ENCODE measurements at places on chromosomes 16 and 17.
A peak's percentile ranks its signal among the peaks of the same experiment; 100 is the strongest.

GRCh38 chr16:24165273-24165672, 90.9 kb upstream of the CACNG3 start:
- no peak for DNase-seq

- no peak for DNase-seq
Observed at GRCh38 chr17:67080804-67081203, 36.5 kb downstream of the CACNG1 start.

GRCh38 chr16:8703693-8704092, 29.3 kb downstream of the ABAT start:
- DNase-seq: no peak

GRCh38 chr16:4700997-4701743, 7.8 kb downstream of the NUDT16L1 start:
- no peak for DNase-seq

DNA sequence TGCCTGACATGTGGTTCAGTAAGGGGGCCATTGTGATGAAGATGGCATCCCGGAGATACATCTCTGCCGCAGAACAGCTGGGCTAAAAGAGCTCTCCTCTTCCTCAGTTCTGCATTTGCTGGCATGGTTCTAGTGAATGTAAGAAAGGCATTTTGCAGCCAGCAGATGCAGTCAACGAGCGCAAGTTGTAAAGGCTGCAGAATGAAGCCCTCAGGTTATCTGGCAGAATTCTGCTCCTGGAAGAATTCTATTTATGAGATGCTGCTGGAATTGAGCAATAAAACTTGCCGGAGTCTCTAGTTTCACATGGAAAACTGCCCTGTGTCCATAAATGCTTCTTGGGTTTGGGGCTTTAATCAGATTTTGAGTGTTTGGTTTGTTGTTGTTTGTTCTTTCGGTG, 176.8 kb upstream of the HSBP1 start:
- no peak for DNase-seq

DNA sequence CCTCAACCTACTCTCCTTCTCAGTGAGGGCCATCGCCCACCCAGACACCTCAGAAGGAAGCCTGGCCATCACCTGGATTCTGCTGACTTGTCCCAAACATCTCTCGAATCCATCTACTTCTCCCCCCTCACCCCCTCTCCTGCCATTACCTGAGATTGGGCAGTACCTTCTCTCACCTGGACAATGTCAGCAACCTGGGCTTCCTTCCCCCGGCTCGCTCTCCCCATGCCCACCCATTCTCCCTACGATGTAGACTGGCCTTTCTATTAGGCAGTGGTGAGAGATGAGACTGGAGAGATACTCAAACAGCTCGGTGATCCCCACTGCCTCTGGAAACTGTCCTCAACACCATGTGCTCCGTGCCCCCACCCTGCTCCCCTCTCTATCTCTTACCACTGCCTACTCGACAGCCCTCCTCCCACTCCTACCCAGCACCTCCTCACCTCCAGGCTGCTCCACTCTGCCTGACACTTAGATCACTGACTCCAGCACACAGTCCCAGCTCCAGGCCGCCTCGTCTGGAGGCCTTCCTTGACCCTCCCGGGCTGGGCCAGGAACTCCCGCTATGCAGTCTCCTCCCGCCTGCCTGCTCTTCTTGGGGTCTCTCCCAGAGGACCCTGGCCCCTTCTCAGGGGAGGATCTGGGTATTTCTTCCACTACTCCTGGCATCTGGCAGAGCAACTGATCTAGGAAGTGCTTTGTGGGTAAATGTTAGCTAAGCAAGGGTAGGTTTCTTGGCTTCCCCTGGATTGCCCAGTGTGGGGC, 235.8 kb upstream of the NLRP1 start:
- no peak for DNase-seq

DNA sequence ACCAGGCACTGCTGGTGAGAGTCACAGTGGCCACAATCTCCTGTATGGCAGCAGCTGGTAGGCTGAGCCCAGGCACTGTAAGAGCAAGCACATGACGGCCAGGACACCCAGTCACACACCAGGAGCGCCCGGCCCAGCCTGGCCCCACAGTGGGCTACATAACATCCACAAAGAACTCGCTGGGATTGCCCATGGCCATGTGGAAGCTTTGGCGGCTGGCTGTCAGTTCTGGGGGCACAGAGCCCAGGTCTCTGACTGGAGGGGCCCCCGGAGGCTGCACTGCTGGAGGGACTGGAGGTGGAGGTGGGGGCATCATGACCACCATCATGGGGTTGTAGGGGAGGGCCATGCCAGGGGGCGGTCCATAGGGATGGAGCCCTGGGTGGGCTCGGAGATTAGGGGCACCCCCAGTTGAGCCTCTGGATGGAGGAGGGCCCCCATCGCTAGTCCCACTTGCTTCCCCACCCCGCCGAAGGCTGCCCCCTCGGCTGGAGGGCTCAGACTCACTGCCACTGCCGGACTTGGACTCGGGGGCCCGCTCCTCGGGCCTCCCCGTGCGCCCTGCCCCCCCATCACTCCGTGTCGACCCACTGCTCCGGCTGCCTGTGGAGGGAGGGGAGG, 6.1 kb downstream of the ACADVL start:
- peak; percentile 21 for DNase-seq

DNA sequence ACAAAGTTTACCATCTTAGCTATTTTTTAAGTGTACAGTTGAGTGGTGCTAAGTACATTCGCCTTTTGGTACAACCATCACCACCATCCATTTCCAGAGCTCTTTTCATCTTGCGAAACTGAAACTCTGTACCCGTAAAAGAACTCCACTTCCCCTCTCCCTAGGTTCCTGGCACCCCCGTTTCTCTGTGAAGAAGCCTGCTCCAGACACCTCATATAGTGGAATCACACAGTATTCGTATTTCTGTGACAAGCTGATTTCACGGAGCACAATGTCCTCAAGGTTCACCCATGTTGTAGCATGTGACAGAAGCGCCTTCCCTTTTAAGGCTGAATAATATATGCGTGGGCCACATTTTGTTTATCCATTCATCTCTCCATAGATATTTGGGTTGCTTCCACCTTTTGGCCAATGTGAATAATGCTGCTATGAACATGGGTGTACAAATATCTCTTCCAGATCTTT, 54.2 kb upstream of the MAP3K14 start:
- no peak for DNase-seq

- no peak for DNase-seq
Observed at GRCh38 chr16:30784215-30784614, 2.8 kb downstream of the ZNF629 start.

- no peak for DNase-seq
Observed at GRCh38 chr17:65536573-65537342, 24.7 kb downstream of the AXIN2 start.

- no peak for DNase-seq
Observed at GRCh38 chr16:57950382-57950781, 20.5 kb downstream of the CNGB1 start.

DNA sequence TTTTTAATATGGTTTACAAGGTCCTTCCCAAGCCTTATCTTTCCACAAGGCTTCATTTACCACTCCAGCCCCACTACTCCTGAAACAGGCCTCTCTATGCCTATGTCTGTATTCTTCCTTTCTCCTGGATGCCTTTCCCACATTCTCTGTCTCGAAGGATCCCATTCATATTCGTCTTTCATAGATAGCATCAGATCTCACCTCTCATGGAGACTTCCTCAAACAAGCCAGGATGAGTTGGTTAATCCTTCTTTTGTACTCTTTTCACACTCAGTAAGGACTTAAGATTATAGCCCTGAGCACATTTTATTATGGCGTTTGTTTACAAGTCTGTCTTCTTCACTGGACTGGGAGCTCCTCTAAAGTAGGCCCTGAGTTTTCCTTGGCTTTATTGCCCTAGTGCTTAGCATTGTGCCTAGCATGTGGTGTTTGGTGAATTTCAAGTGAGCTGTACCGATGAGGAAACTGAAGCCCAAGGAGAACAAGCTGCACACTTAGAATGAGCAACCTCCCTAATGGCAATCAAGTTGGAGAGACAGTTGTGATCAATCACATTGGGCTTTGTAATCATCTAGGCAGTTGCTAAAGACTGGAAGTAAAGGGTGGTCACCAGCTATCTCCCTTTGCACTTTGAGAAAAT, 10.0 kb upstream of the TBX4 start:
- DNase-seq: no peak

DNA sequence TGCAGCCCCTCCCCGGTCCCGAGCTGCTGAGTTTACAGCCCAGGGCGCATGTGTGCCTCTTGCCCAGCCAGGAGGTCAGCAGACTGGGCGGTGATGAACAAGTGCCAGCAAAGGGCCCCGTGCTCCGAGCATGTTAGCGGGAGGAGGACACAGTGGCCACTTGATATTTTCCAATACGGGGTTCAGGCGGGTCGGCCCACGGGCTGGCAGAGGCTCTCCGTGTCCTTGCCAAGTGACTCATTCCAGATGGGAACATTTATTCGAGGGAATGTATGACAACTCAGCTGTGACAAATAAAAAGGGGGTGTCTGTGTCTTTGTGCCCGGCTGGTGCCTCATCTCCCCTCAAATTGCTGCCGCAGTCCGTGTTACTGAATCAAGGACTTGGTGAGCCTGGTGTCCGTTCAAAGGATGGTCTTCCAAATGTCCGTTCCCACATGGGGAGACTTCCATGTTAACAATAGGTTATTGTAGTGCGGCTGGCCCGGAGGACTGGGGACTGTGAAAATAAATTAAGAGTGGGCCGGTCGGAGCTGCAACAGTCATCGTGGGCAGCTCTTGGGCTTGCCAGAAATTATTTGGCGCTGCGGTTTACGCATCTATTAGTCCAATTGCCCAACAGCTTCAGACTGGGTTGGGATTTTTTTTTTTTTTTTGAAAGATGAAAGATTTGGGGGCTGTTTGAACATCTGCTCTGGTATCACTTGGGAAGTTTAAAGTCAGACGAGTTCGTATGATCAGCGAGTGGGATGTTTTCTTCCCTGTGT, 174.0 kb upstream of the CIBAR2 start:
- DNase-seq: peak; percentile 74

- no peak for DNase-seq
Observed at GRCh38 chr17:9443811-9444210, 131.8 kb downstream of the STX8 start.

DNA sequence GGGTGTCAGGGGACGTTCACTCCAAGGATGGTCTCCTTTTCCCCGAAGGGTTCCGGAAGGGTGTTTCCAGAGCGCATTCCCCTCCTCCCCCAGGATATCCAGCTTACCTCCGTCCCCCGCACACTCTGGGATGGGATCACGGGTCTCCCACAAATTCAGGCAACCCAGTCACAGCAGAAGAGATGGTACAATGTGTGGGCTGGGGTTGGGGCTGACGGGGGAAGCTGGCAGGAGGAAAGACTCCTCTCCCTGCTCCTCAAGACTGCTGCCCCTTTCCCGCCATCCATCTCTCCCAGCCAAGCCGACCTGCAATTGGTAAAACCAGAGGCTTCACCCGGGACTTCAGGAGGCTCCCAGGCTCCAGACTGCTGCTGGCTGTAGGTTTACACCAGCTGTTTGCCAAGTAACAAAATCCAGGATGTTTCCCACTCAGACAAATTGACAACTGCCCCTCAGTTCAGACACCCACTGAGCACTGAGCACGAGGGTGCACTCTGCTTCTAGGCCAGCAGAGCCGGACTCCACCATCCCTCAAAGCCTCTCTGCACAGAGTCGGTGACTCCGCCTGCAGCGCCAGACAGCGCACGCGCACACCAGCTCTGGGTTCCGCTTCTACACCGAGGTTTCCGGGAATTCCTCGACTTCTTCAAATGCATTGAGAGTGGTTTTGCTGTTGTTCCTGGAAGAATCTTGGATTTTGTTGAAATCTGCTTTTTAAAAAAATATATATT, 37.7 kb downstream of the ASPA start:
- DNase-seq: no peak

DNA sequence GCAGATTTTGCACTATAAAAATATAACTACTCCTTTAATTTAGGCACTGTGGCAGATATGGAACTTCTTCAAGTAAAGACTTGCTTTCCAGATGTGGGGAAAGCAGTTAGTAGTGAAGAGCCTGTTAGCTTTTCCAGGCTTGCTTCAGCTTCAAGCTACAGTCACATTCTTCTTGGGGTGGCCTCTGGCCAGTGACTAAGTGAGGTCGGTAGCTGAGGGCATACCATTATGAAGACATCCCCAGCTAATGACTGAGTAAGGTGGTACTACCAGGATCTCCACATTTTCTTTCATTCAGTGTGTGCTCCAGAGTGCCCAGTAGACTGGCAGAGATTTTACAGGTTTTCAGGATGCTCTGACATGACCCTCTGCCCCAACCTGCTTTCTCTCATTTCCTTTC, 167.1 kb upstream of the KIF2B start:
- no peak for DNase-seq

DNA sequence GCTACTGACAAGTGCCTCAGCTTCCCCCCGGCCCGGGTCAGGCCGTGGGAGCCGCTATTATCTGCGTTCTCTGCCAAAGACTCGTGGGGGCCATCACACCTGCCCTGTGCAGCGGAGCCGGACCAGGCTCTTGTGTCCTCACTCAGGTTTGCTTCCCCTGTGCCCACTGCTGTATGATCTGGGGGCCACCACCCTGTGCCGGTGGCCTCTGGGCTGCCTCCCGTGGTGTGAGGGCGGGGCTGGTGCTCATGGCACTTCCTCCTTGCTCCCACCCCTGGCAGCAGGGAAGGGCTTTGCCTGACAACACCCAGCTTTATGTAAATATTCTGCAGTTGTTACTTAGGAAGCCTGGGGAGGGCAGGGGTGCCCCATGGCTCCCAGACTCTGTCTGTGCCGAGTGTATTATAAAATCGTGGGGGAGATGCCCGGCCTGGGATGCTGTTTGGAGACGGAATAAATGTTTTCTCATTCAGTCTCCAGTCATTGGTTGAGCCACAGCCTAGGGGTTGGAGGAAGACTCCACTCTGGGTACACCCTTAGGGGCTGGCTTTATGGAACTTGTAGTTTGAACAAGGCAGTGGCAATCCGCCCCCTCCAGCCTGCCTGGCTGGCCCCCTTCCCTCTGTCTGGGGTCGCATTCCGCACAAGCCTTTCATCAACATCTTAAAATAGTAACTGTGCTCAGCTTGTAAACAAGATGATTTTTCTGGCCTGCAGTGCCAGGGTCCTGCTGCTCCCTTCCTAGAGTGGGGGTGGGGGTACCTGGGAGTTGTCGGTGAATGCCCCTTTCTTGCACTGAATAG, 4.1 kb downstream of the SYNGR2 start:
- peak; percentile 39 for DNase-seq

- DNase-seq: no peak
Observed at GRCh38 chr17:17983376-17983775, 10.7 kb downstream of the DRC3 start.

DNA sequence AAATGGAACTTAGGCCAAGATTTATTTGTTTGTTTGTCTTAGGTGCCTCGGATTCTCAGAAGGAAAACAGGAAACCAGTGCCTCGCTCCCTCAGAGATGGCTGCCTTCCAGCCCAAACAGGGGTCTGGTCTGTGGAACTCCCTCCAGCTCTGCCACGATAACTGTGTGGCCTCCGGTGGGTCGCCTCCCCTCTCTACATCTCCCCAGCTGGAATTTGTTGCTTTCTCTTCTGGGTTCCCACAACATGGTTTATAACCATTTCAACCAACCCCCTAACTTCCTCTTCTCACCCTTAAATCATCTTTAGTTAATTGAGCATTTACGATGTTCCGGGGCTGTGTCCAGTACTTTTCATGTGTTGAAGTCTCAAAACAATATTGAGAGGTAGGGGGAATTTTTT, 30.9 kb upstream of the PLLP start:
- no peak for DNase-seq
